Esophagus mucosa (tissue), 1 donor: ENCODE measurements at places on chromosomes 1 and 21. TPM values are rescaled to one million over a fixed set of nuclear protein-coding genes. Genes with fewer than 3 reads are reported as not detected.

DNA sequence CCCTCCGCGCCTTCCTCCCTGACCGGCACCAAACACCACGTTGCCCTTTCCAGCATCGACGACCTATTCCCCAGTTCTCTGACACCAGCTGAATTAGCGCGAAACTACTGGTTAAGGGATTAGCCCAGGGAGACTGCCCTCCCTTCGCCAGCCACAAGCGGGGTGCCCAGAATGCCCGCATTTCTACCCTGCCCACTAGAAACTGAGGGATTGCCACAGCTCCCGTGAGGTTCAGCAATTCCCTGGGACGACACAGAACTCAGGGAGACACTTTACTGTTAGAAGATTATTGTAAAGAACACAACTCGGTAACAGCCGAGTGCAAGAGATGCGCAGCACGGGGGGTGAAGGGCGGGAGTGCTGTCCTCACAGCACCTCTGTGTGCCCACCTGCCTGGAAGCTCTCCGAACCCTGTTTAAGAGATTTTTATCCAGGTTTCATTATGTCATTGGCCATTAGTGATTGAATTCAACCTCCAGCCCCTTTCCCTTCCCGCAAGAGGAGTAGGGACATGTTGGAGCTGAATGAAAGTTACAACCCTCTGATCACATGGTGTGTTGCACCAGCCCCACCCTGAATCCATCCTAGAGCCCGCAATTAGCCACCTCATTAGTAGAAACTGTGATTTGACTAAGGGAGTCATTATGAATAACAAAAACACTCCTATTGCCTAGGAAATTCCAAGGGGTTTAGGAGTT is 15.8 kb upstream of the RIPPLY3 start:
- no peak for ATAC-seq

GRCh38 chr1:203509135-203509534 is 15.2 kb downstream of the OPTC start:
- no peak for ATAC-seq

DNA sequence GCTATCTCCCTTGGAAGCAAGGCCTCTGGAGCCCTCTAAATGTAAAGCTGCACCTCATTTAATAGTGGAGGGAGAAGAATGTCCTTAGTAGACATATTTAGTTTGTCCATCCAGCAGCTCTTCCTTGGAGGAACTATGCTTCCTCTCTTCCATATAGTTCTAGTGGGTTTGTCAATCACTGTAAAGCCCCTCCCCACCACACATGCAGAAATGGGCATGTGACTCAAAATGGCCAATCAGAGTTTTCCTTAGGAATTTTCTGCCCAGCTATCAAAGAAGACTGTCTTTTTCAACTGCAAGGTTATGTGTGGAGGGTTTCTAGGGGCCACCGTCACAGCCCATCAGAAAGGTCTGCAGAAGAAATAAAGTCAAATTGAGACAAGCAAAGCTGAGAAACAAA is 175.5 kb downstream of the MIS18A start:
- ATAC-seq = no peak

DNA sequence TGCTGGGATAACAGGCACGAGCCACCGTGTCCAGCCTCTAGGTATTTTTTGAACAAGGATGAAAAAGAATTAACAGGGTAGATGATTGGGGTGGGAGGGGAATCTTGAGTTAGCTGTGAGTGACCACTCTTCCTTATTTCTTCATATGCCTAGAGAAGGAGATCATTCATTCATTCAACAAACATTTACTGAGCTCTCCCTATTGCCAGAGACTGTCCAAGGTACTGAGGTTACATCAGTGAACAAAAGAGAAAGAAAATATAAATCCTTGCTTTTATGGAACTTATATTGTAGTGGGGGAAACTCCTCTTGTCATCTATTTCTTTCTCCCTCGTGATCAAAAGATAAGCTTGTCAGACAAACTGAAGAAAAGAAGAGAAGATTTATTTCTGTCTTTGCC is 62.9 kb downstream of the S1PR1 start:
- ATAC-seq = no peak

DNA sequence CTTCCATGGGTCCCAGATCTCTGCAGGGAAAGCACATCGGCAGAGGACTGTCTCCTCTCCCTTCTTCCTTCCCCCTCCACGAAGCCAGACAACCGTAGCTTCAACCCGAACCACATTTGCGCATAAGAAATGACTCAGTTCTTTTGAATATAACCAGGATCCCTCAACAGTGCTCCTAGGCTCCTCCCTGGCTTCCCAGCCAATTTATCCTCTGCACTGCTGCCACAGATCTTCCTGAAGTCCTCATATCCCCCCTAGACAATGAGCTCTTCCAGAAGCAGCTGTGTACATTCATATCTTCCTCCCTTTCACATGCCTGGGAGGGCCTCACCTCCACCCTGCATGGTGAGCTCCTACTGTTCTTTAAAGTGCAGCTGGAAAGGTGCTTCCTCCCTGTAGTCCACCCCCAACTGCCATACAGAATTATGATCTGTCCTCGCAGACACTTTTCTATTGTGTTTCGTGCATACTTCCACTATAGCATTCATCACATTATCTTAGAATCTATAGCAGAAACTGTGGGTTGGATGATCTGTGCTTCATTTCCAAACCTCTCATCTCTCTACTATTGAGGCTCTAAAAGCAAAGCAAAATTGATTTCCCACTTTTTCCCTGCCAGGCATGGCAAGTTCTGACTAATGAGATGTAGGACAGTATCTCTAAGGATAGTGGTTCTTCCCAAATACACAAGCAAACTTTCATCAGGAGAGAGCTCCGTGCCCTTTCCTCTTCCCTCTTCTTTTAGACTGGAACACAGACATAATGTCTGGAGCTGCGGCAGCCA is 179.3 kb upstream of the HMGB4 start:
- no peak for ATAC-seq

DNA sequence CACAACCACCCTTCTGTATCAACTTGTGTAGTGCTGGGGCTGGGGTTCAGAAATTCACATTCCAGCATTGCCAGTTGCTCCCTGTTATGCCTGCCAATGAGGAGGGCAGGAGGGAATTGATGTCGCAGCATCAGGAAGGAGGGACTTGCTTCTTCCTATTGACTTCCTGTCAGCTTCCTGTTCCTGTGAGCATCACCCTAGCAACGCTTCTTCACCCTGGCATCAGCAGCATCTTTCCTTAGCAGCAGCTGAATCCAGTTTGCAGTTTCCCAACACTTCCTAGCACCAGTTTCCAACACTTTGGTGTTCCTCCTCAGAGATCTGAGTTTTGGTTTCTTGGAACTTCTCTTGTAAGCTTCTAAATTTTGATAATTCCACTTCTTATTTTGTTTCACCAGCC is 8.9 kb upstream of the TRIM62 start:
- ATAC-seq = no peak

DNA sequence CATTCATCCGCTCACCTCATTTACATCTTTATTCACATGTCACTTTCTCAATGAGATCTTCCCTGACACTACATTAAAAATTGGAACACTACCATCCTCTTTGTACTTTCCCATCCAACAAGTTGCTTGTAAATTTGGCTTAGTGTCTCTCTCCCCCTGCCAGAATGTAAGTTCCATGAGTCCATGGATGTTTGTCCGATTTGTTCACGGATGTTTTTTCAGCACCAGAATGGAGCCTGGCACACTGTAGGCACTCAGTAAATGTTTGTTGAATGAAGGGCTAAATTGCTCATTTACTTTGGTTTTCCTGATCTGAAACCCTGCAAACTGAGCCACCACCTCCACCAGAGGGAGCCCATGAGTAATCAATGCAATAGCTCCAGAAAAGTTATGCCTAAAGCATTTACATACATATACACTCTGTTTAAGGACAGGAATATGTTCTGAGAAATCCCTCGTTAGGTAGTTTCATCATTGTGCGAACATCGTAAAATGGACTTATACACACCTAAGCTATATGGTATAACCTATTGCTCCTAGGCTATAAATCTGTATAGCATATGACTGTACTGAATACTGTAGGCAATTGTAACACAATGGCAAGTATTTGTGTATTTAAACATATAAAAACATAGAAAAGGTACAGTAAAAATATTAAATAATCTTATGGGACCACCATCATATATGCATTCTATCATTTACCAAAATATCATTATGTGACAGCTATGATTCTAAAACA is 2.8 kb upstream of the EYA3 start:
- peak; percentile 37 for ATAC-seq

DNA sequence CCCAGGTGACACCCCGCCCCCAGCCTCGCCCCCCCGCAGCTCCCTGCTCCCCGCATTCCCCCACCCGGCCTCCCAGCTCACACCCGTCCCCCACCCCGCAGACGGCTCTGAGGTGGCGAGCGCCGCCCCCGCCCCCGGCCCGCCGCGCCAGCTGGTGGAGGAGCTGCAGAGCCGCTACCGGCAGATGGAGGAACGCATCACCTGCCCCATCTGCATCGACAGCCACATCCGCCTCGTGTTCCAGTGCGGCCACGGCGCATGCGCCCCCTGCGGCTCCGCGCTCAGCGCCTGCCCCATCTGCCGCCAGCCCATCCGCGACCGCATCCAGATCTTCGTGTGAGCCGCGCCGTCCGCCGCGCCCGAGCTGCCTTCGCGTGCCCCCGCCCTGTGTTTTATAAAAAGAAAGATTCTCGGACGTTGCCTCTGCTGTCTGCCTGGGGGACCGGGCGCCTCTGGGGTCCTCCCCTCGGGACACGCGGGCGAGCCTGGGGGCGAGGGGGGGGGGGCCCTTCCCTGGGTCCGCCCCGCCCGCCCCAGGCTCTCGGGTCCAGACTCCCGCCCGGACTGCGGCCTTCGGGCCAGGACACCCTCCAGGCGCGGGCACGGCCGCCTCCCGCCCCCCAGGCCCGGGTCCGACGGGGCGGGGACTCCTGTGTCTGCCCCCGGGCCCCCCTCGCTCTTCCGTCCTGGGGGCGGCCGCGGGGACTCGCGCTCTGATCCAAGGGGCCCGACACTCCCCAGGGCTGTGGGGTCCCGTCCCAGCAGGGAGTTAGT is 1.6 kb upstream of the MMP23B start:
- ATAC-seq = no peak

DNA sequence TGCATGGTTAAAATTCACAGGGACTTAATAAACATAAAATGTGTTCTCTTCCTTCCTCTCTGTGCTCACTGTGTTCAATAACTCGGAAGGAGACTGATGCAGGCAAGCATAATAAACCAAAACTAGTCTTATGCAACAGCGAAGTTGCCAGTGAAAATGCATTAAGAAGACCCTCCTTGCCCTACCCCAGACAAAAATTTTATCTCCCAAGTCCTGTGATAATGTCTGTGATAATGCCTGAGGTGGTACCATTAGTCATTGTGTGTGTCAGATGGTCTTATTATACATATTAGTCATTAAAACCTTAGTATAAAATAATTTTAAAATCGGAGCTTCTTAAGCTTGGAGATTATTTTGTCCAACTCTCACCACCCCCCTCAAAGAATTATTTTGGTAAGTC is 97.8 kb downstream of the NGF start:
- ATAC-seq = no peak

DNA sequence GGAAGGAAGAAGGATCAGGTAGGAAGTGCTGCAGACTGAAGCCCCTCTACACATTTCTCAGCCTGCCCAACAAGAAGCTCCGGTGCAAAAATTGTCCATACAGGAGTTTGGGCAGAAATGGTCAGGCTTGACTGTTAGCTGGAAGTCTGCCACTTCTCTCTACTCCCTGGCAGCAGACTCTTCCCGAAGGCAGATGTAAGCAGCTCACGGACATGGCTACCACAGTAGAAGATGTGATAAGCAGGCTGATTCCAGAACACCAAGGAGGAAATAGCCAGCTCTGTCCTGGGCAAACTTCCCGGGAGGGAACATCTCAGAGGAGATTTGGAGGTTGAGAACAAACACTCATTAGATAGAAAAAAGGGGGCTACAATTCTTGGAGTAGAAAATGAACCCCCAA is 52.6 kb downstream of the TRABD2B start:
- ATAC-seq = no peak

DNA sequence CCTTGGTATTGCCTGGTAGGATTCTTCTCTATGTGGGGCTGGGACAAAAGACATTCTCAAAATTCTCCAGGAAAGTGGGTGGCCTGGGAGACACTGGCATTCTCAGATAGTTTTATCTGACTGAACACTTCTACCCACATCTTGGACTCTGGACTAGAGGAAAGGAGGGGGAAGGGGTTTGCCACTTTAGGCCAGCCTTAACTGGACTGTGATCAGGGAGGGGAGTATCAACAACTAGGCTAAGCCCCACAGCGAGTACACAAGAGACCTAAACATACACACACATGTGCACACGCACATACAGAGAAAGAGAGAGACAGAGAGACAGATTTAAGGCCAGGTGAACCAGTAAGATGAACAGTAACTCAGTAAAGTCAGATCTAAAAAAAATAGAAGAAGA is 1.2 kb upstream of the SEMA6C start:
- ATAC-seq = no peak

GRCh38 chr1:241113557-241113956 is 243.4 kb downstream of the RGS7 start:
- no peak for ATAC-seq

The B3GALT5 gene
- total RNA-seq = 1.2 TPM

The FMO2 gene
- 113 TPM for total RNA-seq

The MAP1LC3C gene
- total RNA-seq = not detected

The SLC1A7 gene
- not detected for total RNA-seq

The SYF2 gene
- 20.7 TPM for total RNA-seq

The FMO4 gene
- 1.9 TPM for total RNA-seq
